ENCODE measurements at places on chromosomes 3 and 15. TPM values are rescaled to one million over a fixed set of nuclear protein-coding genes. Genes with fewer than 3 reads are reported as not detected.

CTDSPL gene
- 45.2 TPM for polyA plus RNA-seq

C3orf85 gene
- polyA plus RNA-seq = not detected

INSYN1 gene
- polyA plus RNA-seq = 3.5 TPM

SIDT1 gene
- polyA plus RNA-seq = not detected

P3H2 gene
- polyA plus RNA-seq = 13.5 TPM

TNNC1 gene
- 1.7 TPM for polyA plus RNA-seq

PLA2G4F gene
- not detected for polyA plus RNA-seq

SAMD7 gene
- not detected for polyA plus RNA-seq

CYP8B1 gene
- not detected for polyA plus RNA-seq

SLC25A26 gene
- 34.3 TPM for polyA plus RNA-seq

ZNF385D gene
- 2.2 TPM for polyA plus RNA-seq

TGM5 gene
- polyA plus RNA-seq = not detected

RSRC1 gene
- polyA plus RNA-seq = 7.6 TPM

- DNase-seq = no peak
These were observed 245.2 kb upstream of the ARPP21 start for GRCh38 chr3:35393901-35394799.

GRCh38 chr3:197586181-197586580 is 30.4 kb upstream of the BDH1 start:
- no peak for DNase-seq

- no peak for DNase-seq
These were observed 61.3 kb downstream of the CEMIP start for GRCh38 chr15:80840182-80841130.

GRCh38 chr15:48451241-48451640 is 120.0 kb downstream of the DUT start:
- no peak for DNase-seq

DNA sequence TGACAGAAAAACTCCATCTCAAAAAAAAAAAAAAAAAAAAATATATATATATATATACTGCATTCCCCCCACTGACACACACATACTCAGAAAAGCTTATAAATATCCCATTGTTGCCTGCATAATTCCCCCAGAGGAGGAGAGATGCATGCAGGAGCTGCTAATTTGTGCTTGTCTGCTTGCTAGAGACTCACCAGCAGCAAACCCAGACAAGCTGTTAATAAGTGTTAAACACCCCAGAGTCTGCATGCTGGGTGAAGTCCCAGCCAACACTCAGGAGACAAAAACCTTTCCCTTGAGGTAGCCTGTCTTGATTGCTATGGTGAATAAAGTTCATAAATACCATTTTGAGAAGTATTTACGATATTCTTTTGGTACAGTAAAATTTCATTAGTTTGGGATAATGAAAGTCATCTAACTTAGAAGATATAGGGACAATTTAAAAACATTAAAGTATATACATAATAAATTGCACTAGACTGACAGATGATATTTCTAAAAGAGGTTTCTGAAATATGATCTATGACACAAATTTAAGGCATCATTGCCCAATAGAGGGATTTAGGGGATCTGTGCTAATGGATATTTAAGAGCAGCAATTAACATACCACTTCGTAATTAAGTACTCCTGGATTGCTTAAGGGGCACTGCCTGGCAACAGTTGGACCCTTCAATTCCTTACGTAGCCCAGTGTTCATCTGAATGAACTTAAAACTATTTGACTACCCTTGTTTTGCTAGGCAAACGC is 400.0 kb upstream of the C2CD4B start:
- DNase-seq = no peak

DNA sequence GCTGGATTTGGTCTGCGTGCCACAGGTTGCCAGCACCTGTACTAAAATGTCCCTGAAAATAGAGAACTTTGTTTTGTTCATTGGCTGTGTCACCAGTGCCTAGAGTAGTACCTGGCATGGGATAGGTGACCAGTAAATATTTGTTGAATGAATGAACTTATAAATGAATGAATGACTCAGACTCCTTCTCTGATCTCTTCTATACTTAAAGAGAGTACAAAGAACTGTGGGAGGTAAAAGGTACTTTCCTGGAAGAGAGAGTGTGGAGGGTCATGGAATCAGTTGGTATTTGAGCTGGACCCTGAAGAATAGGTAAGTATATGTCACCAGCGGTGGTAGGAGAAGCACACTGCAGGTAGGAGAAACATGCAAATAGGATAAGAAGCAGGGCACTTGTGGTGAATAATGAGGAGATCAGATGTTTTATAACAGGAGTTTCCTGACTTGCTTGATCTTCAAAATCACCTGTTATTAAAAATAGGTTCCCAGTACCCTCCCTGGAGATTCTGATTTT is 149.4 kb downstream of the LPP start:
- DNase-seq = no peak

GRCh38 chr3:27596921-27597320 is 112.7 kb upstream of the SLC4A7 start:
- no peak for DNase-seq

DNA sequence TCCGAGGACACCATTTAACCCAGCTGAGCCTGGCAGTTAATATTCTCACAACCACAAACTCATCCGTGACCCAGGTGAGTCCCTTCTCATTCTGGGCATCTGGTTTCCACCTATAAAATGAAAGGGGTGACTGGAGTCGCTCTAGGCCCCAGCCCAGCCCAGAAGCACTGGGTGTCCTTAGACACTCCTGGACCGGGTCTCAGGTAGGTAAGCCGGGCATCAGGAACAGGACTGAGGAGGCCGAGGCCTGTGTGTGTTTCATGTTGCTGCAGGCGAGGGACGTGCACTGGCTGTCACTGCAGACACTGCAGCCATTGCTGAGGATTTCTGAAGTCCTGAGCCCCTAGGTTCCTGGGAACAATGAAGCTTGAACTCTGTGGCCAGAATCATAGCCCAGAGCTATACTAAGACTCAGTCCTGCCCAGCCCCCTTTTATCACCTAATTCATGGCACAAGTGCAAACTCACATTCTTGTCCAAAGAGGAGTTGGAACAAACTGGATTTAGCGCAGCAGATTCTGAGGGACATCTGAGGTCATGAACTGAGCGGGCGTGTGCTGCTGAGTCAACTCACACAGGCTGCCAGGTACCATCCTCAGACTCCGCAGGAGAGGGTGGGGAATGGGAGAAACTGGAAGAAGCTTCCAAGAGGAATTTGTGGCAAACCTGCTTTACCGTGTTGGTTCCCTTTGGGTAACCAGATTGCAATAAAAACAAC is 184.9 kb downstream of the FAM43A start:
- DNase-seq = no peak

- no peak for DNase-seq
These were observed 23.1 kb downstream of the SCAP start for GRCh38 chr3:47452453-47453215.

- no peak for DNase-seq
These were observed 133.3 kb downstream of the CMSS1 start for GRCh38 chr3:99950921-99951320.

DNA sequence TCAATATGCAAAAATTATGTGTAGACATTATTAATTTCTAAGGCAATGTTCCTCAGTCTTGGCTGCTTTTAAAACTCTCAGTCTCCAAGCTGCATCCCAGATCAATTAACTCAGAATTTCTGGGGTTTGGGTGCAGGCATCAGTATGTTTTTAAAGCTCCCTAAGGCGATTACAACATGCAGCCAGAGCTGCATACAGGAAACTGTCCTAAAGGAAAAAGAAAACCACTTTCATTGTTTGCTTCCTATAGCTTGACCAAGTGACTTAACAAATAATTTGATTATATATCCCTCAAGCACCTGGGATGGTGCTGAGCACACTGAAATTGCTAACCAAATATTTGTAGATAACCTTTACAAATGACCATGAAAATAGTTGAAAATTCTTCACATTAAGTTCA is 194.7 kb downstream of the DTWD1 start:
- DNase-seq = no peak

DNA sequence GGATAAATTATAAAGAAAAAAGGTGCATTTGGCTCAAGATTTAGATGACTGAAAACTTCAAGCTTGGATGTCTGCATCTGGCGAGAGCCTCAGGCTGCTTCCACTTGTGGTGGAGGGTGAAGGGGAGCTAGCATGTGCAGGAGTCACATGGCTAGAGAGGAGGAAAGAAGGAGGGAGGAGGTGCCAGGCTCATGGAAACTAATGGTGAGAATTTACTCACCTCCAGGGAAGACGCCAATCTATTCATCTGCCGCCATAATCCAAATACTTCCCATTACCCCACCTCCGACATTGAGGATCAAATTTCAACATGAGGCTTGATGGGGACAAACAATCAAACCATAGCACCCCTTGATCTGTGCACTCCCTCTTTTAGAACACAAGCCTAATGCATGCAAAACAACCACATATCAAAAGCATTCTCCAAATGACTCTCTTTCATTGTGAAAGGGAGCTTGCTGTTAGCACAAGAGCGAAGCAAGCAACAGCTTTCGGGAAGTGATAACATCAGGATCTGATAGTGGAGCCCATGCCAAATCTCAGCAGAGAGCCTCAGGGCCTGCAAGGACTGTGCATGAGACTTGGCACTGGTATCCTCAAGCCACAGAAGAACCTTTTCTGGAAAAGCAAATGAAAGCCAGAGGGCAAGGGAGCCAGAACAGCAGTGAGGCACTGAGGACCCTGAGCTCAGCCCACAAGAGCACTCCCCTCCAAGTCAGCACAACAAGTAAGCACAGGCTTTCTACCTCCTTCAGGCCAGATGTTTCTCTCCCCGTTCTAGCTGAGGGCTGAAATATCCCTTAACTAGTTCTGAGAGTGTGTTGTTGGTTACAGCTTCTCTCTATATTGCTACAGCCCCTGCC is 50.2 kb upstream of the THBS1 start:
- peak; percentile 59 for DNase-seq

DNA sequence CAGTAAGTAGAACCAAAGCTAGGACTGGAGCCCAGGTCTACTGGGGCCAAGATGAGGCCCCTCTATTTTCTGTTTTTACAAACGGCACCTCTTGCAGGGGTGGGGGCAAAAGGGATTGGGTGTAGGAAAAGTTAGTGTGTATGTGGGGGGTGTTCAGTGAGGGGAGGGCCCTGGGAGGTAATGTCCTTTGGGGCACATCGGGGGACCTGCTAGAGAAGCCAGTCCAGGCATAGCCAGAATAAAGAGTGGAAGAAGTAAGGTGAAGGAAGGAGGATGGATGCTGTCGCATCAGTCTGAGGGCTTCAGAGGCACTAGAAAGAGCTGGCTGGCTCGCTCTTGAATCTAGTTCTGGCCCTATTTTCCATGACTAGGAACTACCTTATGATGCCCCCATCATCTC is 2.6 kb downstream of the PLCD1 start:
- DNase-seq = no peak

- DNase-seq = no peak
These were observed 137.7 kb downstream of the IGF1R start for GRCh38 chr15:98785807-98786621.

- DNase-seq = no peak
These were observed 63.3 kb upstream of the DCBLD2 start for GRCh38 chr3:98964784-98965183.

DNA sequence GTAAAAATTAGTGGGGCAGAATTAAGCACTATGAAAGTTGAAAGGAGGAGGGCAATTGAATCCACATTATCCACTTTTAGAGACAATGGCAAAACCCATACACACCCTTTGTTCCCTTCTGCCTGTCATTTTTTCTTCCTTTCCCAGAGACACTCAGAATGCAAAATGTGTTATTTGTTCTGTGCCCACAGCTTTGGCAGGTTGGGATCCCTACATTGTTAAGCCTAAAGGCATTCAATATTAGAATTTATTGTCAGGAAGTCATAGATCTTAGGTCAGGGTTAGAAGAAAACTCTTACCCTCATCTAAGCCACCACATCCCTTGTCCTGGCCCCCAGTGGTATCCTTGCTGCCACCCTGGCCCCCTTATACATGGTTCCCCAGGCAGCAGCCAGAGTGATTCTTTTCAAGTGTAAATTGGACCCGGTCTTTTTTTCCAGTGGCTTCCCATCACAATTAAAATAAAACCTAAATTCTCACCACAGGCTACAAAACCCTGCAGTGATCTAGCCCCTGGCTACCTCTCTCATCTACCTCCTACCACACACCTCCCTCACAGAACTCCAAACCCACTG is 470.1 kb upstream of the ATP11B start:
- no peak for DNase-seq

DNA sequence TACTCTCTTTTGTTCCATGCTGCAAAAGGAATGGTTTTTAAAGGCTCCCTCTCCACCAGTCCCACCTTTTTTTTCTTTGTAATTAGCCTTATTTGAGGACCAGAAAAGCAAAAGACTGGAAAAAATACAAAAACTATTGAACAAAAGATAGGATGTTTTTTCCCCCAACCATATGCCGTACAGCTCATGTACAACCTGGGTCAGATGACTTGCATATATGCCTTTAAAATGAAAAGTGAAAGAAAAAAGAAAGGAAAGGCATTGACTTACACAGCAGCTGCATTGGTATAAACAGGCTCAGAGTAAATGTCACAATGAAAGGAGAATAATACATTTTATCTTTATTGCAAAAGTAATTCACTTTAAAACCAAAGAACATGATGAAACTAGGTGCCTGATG is 69.5 kb upstream of the CMC1 start:
- no peak for DNase-seq

GRCh38 chr3:55292360-55292759 is 194.7 kb downstream of the WNT5A start:
- DNase-seq = no peak

DNA sequence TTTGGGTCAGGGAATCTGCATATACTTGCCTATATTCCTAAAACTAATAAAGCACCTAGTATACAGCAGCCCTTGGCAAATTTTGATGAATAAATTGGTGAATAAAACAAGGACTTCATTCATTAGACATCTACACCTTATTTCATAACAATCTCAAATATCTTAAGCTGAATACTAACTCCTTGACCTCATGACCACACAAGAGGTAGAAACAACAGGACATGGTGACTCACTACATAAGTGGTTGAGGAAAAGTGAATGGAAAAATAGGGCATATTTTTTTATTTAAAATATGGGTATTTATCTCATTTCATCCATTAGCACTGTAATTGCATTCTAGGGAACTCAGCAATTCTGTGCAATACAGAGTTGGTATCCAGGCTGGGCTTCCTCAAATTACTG is 7.8 kb upstream of the STAC start:
- DNase-seq = no peak

GRCh38 chr3:190807719-190808375 is 54.6 kb downstream of the GMNC start:
- DNase-seq = no peak

Measured in BJ (cell line).